Stimulated activated CD4-positive, alpha-beta T cell treated with anti-CD3 and anti-CD28 coated beads, TNF-alpha, amount 100 ng/mL, for 4 hours (primary cell): ENCODE measurements at places on chromosomes 2 and 18.

GRCh38 chr18:62037012-62037742 lies 144.4 kb upstream of the RNF152 start:
- DNase-seq, result no peak

- no peak for DNase-seq
Observed at GRCh38 chr2:74425523-74425922, 4.0 kb downstream of the WDR54 start.

GRCh38 chr2:113129519-113130078 lies 2.2 kb downstream of the IL1RN start:
- no peak for DNase-seq

DNA sequence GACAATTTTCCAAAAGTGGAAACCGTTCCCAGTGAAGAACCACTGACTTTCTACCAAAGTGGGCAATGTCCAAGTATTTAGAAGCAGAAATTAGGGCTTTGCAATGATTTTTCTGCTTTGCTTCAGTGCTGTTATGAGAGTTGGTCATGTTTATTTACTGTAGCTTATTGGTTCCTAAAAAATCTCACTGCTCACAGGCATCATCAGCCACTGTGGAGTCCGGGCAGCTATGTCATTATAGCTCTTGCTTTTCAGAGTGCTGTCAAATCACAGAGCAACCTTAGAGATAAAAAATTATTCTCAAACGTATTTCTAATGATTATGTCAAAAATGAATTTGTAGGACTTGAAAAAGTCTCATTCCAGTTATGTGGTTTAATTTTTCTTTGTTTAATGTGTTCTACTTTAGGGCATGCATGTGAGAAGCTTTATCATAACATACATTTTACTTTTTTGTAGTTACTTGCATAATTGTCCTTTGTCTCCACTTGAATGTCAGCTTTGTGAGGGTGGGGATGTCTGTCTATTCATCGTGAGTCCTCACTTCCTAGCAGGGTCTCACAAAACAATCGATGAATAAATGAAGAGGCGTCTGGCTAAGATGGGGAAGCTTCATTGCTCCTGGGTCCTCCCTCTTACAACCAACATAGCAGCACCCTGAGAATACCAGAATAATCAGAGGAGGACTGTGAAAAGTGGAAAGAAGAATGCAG lies 117.6 kb downstream of the TPGS2 start:
- DNase-seq, result no peak

DNA sequence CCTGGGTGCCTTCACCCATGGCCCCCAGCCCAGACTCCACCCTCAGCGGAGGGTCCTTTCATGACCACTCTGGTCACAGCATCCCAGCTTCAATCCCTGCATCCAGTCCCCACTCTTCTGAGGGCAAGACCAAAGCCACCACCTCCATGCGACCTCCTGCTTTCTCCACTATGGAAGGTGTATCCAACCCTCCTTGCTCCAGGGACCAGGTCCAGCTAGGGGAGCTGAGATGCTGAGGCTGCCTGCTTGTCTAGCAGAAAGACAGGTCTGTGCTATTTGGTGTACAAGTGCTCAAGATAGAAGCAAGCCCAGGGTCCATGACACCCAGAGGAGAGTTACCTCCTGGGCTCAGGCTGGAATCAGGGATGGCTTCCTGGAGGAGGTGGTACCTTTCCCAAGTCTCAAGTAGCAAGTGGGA lies 73.8 kb upstream of the RAB6C start:
- no peak for DNase-seq

- no peak for DNase-seq
Observed at GRCh38 chr2:46236006-46236875, 61.0 kb upstream of the EPAS1 start.

DNA sequence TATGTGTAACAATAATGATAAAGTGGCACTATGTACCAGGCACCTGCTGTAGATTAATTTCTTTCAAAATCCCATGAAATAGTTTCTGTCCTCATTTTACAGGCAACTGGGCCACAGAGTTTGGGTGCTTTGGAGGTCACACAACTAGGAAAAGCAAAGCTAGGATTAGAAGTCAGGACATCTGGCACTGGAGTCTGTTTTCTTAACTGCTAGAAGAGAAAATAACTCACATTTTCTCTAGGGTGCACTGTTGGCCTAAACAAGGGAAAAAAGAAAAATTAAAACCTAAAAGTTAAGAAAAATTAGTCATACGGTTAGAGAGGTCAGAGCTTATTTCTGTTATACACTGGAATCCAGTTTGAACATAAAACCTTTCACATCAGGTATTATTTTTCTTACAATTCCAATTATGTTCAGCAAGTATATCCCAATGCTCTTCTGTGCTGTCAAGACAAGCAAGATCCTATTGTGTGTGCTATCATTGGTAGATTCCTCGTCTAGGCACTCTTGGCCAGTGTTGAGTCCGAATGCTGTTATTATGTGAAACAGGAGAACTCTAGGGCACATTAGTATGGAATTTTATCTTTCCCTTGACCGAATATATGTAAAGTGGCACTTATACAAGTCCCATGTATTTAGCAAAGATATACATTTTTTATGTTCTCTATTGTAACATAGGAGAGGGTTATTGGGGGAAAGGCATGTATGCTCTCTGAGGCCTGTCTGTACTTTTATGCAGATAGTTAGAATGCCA lies 1.5 kb upstream of the OSGEPL1 start:
- DNase-seq, result no peak

DNA sequence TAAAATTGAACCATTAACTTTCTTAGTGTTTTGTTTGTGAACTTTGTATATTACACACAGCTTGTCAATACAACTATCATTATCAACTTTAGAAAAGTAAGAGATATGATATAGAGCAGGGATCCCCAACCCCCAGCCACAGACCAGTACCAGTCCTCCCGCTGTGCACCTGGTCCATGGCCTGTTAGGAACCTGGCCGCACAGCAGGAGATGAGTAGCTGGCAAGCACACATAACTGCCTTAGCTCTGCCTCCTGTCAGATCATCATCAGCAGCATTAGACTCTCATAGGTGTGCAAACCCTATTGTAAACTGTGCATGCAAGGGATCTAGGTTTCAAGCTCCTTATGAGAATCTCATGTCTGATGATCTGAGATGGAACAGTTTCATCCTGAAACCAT lies 491.0 kb upstream of the NXPH2 start:
- no peak for DNase-seq

- no peak for DNase-seq
Observed at GRCh38 chr2:174654419-174654941, 56.9 kb upstream of the WIPF1 start.

DNA sequence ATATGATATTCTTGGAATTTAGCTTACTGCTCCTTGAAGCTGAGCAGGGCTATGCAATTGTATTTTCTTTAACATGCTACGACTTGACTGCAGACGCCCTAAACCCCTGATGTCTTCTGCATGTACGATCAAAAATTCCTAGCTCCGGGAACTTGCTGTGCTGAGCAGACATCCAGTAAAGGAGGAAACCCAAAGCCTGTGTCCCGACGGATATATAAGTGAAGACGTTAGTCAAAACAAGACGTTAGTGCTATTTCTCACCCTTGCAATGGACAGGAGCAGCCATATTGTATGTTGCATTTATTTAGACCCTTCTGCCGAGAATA lies 51.5 kb downstream of the SETBP1 start:
- DNase-seq, result no peak

- DNase-seq, result no peak
Observed at GRCh38 chr2:45006942-45007287, 2.3 kb downstream of the SIX2 start.
